A172 (cell line): ENCODE measurements at places on chromosomes 1 and 21.
A peak's percentile ranks its signal among the peaks of the same experiment; 100 is the strongest.

- DNase-seq, result peak; percentile 65
These were observed 93.8 kb downstream of the LAMC2 start for GRCh38 chr1:183279835-183280234.

GRCh38 chr1:98045767-98046641 is 125.2 kb upstream of the DPYD start:
- DNase-seq, result no peak

- DNase-seq, result no peak
These were observed 76.9 kb upstream of the KAZN start for GRCh38 chr1:14521622-14522021.

DNA sequence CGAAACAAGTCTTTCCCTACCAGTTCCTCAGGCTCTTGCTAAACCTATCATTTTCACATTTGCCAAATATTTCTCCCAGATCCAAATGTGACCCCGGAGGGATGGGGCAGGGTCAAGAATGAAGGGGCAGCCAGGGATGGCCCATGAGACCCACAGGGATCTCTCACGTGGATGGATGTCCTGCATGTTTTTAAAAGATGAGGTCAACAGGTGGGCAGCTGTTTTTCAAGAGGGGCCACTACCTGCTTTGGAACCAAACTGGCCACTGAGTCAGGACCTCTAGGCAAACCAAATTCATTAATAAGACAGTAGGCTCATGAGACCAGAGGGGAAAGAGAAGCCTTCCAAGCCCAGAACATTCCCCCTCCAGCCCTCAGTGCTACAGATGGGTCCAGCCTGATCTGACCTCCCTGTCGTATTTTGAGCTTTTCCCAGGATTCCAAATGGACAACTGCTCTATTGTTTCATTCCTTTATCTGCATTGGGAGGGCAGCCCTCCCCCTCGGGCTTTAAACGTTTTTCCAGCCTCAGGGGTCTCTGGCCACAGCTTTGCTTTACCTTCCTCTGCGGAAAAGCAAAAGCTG is 252.5 kb upstream of the IRF2BP2 start:
- no peak for DNase-seq

DNA sequence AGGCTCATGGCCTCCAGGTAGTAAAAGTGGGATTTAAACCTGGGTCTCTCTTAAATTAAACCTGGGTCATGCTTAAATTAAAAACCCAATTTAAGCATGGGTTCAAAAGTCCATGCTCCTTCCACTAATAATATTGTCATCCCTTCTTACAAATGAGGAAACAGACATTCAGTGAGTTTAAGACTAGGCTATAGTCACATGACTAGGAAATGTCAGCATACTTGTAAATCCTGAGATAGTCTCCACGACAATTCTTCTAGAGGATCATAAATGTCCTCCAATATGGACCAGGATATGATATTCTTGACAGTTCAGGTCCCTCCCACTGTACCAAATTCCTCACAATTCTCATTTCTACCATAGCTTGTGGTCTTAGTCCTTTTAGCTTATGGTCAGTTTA is 10.5 kb upstream of the IGFN1 start:
- DNase-seq, result no peak
